ENCODE measurements at places on chromosomes 12 and 14.

DNA sequence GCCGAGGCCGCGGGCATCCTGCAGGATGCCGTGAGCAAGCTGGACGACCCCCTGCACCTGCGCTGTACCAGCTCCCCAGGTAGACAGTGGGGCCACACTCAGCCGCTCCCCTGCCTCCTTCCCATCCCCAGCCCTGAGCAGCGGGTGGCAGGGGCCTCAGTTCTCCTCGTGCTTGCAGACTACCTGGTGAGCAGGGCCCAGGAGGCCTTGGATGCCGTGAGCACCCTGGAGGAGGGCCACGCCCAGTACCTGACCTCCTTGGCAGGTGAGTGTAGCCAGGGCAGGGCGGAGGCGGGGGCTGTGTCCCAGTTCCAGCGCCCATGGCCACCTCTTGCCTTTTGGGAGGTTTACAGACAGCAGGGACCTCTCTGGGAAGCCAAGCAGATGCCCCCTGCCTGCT is 22.9 kb downstream of the HIP1R start:
- no peak for DNase-seq

DNA sequence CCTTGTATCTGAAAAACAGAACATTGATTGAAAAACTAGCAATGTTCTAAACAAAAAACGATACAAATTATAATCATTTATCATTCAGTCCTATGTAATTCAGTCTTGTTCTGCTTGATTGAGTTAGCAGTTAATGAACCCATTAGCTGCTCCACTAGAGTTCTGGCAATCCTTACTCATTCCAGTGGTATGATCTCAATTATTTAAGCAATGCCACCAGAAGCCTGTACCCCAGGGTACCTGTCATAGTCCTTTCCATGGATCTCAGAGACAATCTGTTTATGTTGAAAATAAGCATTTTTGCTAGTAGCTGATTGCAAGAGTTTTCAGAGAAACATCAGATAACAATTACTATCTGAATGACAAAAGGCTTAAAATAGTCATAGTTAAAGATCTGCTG is 115.9 kb downstream of the UNC79 start:
- no peak for DNase-seq

DNA sequence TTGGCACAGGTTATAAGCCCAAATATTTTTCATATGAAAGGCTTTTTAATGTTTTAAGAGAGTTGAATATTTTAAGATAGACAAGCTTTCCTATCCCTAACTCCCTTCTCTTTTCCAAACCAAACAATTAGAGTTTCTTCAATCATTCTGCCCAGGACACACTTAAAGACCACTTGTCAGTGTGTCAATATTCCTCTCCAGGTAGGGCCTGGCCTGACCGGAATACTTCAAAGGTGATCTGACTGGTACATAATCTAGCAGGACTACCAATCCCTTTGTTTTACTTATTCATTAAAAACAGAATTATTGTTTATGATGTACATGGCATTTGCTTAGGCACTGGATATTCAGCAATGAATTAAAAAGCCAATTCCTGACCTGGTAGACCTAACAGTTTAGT is 24.2 kb upstream of the SNRPF start:
- no peak for DNase-seq

DNA sequence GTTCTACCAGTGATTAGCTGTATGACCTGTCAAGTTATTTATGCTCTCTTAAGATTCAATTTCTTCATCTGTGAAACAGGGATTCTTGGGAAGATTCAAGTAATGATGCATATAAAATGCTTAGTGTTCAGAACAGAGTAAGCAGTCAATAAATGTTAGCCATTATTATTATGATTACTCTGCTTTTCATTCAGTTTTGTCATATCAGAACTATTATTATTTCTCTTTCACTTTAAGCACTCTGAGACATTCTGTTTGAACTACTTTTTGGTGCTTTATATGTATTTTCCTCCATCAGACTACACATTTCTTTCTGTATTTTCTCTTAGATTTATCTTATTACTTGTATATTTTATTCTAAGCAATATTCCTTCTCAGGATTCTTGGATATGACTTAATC is 81.2 kb downstream of the CFAP54 start:
- DNase-seq, result no peak

DNA sequence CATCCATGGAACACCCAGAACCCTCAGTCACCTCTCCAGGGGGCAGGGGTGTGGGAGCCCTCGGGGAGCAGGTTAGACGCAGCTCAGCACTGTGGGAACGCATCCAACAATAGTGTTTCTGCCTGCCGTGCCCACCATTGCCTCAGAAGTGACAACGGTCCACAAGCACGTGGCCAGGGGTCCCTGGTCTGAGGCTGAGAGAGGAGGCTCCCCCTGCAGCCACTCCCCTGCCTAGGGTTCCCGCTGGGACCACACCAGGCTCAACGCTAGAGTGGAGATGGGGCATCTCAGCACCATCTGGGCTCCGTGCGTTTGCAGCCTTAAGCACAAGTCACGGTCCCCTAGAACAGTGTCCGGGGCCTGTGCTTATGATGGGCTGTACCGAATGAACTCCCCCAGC is 62.7 kb downstream of the TESC start:
- no peak for DNase-seq

- no peak for DNase-seq
Observed at GRCh38 chr12:29581631-29582030, 84.1 kb upstream of the OVCH1 start.

- peak; percentile 2 for DNase-seq
Observed at GRCh38 chr14:67240168-67240932, 885 bp upstream of the PALS1 start.

GRCh38 chr12:103840876-103841689 is at the start of gene NT5DC3:
NT5DC3 (minus strand) TSS chr12:103841234; CDS start chr12:103841156, 78 bp downstream.
- DNase-seq, result peak; percentile 83

DNA sequence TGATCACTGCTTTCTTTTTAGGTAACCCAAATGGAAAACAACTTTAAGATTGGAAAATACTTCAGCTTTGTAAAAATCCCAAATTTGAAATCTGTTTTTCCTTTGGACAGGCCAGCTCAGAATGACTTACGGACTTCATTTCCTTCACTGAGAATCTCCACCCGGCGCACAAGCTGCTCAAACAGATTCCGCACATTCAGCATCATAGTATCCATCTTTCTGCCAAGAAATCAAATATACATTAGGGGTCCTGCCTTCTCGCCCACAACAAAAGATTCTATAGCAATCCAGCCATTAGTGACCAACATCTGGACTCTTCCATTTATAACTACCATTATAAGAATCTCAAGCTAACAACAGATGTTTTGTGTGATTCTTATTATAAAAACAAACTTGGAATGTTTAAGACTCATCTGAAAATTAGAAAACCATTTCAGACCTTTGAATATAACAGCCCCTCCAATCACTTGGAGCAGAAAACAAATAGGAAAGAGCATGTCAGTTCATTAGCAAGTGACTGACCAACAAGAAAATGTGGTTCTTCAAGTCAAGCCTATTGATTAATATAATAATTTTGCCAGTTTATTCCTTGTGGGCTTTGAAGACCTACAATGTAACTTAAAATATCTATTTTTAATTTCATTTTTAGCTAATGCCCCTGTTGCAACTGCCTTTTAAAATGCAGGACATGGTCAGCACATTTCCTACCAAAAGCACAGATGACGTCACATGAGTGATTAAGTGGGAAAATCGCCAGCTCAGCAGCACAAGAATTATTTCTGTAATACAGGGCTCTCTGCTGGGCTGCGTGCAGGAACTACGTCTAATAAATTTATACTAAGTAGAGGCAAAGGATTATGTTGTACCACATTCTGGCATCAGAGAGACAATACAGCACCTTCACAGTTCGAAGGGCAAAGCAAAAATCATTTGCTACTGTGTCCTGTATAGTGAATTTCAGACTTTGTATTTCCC is 8.5 kb downstream of the RACGAP1 start:
- no peak for DNase-seq

DNA sequence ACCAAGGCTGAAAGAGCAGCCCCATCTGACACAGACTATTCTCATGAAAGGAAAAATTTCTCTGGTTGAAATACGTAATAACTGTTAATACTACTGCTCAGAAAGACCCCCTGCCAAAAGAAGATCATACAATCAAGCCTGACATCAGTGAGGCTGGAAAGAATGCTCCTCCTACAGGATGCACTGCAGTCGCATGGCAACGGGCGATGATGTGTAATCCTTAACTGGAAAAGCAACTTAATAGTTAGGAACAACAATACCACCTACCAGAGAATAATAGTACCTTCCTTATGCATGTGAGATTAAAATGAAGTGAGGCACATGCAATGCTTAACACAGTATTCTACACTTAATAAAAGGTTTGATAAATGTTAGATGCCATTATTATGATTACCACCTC is 1.2 kb upstream of the GOLGA5 start:
- DNase-seq, result no peak

Data from effector memory CD8-positive, alpha-beta T cell (primary cell).